ENCODE measurements at places on chromosomes 12 and 14. TPM values are rescaled to one million over a fixed set of nuclear protein-coding genes. Genes with fewer than 3 reads are reported as not detected.

DNA sequence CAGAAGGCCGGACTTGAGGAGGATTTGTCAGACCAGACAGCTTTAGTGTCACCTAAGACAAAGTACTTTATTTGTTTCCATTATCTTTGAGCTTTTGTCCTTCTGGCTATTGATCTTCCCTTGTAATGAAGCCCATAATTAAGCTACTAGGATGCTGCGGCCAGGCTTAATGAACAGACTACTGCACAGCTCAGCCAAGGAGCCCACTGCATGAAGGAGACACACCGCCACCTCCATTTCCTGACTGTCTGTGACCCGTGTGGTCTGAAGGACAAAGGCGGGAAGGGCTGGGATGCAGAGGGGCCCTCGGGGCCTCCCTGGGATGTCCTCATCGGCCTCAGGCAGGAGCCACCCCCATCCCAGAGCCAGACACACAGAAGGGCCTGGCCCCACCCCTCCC, 31.0 kb upstream of the GALNT9 start:
- DNase-seq: peak; percentile 15

DNA sequence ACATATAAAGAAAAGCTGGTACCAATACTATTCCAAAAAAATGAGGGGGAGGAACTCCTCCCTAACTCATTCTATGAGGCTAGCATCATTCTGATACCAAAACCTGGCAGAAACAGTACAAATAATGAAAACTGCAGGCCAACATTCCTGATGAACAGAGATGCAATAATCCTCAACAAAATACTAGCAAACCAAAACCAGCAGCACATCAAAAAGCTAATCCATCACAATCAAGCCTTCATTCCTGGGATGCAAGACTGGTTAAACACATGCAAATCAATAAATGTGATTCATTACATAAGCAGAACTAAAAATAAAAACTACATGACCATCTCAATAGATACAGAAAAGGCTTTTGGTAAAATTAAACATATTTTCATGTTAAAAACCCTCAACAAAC, 281.3 kb downstream of the KCNH5 start:
- no peak for DNase-seq

- DNase-seq: no peak
Measured at GRCh38 chr12:106851306-106851705, 76.8 kb downstream of the RIC8B start.

- no peak for DNase-seq
Measured at GRCh38 chr14:67934087-67934486, 114.5 kb downstream of the RAD51B start.

- DNase-seq: no peak
Measured at GRCh38 chr14:26605602-26606001, 7.8 kb upstream of the NOVA1 start.

GRCh38 chr12:105222284-105222655, 13.7 kb downstream of the APPL2 start:
- no peak for DNase-seq

DNA sequence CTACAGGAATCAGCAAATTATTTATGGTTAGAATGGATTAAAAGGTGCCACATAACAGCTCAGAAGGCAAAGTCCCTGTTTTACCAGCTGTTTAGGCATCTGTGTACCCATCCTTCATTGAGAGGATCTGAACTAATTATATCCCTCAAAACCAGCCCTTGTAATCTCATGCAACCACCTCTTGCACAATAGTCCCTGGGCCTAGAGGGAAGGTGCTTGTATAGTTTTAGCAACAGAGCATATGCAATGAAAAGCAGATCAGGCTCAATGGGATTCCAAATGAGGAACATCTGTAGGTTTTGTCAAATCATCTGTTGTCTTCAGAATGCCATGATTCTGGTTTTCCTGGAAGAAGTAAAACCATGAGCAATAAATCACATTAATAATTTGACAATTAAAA, 26.0 kb upstream of the GLIPR1L2 start:
- no peak for DNase-seq

DNA sequence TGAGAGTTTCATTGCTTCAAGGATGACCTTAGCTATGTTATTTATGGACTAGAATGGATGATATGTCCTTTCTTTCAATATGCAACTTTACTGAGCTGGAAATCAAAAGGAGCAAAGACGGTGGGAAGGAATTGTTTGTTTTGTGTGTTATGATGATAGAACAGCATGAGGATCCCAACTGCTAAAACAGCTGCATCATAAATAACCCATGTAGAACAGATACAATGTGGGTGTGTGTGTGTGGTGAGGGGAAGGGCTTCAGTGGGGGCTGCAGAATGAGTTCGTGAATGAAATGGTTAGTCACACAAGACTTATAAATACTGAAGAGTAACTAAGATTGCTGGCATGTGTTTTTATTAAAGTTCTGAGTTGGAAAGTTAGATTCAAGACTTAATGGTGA, 80.1 kb downstream of the DACT1 start:
- no peak for DNase-seq

GRCh38 chr12:110100315-110100970, 23.7 kb upstream of the IFT81 start:
- DNase-seq: peak; percentile 63

GRCh38 chr12:74334780-74335179, 202.9 kb upstream of the ATXN7L3B start:
- no peak for DNase-seq

GRCh38 chr12:19014240-19014639, 115.3 kb upstream of the PLEKHA5 start:
- no peak for DNase-seq

DNA sequence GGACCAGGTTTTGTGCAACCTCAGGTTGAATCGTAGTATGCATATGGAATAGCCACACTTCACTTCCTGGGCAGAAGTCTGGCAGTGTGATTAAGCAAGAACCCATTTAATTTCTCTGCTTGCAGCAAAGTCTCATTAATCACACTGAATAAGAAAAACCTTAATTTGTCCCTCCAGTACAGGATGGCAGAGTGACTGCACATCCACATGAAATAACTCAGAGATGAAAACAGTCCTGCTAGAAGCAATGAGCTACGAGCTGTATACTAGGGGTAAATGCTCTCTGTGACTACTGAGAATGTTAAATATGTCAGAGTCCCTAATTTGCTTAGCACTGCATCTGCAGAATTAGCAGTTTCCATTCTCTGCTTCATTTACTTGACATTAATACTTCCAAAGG, 88.9 kb downstream of the ACSS3 start:
- no peak for DNase-seq

- DNase-seq: no peak
Measured at GRCh38 chr14:64992328-64992885, 5.7 kb downstream of the FNTB start.

DNA sequence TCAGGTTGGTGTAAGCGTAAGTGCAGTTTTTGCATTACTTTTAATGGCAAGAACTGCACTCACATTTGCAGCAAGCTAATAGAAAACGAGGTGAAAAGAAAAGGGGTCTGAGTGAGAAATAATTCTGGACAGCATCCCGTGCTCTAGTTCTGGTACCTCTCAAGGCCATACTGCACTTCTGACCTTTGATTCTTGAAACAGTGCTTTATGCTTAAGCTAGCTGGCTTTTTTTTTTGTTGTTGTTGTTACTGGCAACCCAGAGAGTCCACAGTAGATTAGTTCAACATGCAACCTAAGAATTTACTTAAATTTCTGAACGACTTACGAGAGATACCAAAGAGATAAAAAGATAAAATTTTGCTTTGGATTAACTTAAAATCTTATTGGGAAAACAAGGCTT, 75.2 kb upstream of the PRKD1 start:
- DNase-seq: no peak

DNA sequence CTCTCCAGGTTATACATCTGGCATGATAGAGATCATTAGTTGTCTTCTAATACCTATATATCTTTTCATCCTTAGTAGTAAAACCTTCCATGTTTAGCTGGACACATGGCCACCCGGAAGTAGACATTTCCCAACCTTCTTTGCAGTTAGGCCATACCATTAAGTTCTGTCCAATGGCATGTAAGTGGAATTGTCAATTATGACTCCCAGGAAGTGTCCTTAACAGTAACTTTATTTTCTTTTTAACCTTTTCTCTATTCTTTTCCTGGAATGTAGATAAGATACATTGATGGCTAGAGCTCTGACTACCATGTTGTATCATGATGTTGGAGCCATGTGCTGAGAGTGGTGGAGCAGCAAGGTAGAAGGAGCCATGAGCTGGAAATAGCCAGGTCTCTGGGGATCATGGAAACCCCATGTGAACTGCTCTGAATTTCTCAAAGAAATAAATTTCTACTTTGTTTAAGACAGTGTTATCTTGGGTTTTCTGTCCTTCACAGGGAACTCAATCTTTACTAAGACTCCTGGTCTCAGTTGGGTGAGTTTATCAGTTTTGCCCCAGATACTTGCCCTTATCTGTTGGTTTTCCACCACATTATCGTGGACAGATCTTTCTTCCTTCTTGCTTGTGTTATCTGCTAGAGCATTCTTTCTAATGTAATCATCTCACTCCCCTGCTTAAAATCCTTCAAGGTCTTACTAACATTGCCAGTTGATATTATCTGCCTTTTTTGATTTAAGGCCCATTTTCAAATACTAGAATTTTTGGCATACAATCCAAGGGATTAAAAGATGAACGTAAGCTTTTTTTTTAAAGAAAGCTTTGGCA, 5.1 kb upstream of the LTA4H start:
- no peak for DNase-seq

DNA sequence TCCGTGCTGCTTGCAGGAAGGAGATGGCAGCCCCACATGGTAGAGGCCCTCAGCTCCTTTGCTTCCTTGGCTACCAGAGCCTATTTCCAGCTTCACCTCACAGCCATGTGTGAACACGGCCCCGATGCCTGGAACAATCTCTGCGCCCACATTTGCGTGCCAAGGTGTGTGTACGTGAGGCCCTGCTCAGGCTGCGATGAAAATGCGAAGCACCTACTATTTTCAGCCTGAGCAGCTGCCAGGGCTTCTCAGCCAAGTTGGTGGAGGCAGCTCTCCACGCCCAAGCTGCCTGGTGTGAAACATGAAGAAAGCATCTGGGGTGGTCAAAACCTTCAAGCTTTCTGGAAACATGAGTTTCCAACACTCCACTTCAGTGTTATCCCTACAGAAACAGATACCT, 177.8 kb upstream of the EGLN3 start:
- no peak for DNase-seq

DNA sequence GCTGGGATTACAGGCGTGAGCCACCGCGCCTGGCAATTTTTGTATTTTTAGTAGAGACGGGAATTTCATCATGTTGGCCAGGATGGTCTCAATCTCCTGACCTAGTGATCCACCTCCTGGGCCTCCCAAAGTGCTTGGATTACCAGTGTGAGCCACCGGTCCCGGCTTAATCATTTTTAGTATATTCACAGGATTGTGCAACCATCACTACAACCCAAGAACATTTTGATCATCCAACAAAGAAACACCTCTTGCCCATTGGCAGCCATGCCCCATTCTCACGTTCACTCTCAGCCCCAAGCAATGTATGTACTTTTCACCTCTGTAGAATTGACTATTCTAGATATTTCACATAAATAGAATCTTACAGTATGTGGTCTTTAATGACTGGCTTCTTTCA, 19.9 kb downstream of the SP1 start:
- DNase-seq: no peak

- peak; percentile 21 for DNase-seq
Measured at GRCh38 chr12:118981285-118982211, at the start of gene SRRM4. TSS of gene SRRM4 (plus strand) at chr12:118981541. CDS start at chr12:118981883, 342 bp downstream.

GRCh38 chr14:58299401-58300330, 1.3 kb downstream of the ARID4A start:
- DNase-seq: peak; percentile 54

DNA sequence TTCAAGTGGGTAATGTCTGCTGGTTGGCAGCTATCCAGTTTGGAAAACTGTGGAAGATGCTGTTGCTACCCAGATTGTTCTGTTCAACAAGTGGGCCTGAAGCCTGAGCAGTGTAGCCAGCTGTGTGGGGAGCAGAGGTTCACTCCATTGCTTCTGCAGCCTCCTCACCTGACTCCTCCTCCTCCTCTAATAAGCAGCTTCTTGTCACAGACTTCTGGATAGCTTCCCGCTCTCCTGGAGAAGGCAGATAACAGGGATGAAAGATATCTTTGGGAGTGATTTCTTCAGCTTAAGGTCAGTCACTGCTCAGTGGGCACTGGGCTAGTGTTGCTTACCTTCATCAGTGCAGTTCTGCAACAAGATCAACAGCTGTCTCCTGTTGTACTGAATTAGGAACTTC, 2.0 kb downstream of the POP5 start:
- no peak for DNase-seq

- DNase-seq: peak; percentile 52
Measured at GRCh38 chr14:75303381-75303789, 24.8 kb downstream of the FOS start.

USP44 gene
- total RNA-seq: 0.24 TPM

FRMD6 gene
- 5.6 TPM for total RNA-seq

BMP4 gene
- 2.9 TPM for total RNA-seq

SSPN gene
- 0.50 TPM for total RNA-seq

Measured in right lobe of liver (tissue), 6 donors.